ENCODE measurements at places on chromosomes 12 and 14.

DNA sequence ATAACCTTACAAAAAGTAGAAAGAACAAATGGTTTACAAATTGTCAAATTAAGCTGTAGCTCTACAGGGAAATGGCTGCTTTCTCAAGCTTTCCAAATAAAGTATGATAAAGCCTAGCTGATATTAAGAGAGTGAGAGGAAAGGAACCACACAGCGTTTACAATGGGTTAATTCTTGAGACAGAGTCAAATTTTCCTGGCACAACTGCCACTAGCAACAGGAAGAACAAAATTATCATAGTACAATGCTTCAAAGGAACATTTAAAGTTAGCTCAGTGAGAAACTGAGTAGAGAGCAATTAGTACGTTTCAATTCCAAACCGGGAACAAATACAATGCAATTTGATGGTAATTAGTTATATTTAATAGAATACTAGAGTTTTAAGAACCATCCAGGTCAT, 116.0 kb downstream of the PPP1R12A start:
- no peak for DNase-seq

DNA sequence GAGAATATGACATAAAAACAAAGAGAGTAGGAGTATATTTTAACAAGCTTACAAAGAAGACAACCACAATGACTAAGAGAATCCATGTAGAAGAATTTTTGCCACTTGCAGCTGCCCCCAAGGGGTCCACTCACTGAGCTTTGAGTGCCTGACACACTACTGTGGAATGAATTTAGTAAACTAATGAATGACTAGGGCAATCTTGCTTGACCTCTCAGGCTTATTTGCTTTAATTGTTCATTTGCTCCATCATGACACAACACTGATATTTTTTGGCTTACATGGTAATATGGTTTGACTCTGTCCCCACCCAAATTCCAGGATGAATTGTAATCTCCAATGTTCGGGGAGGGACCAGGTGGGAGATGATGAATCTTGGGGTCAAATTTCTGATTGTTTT, 249.1 kb upstream of the FAR2 start:
- DNase-seq = no peak

DNA sequence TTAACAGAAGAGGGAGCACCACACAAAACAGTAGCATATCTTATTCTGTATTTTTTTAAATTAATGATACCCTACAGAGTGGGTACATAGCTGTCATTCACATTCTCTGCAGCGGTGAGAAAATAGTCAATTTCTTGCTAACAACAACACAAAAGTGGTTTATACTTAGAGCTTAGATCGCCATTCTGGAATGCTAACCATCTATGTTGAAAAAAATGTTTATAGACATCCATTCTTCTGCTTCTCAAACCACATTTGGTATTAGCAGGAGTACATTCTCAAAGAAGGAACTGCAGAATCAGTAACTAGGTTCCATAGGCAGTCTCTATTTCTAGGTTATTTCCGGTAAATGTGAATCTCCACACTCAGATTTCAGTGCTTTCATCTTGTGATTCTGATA, 185.9 kb downstream of the PPFIA2 start:
- DNase-seq = no peak

- DNase-seq = no peak
Measured at GRCh38 chr12:38783304-38783703, 122.1 kb downstream of the CPNE8 start.

- no peak for DNase-seq
Measured at GRCh38 chr12:97109441-97109840, 202.4 kb downstream of the NEDD1 start.

DNA sequence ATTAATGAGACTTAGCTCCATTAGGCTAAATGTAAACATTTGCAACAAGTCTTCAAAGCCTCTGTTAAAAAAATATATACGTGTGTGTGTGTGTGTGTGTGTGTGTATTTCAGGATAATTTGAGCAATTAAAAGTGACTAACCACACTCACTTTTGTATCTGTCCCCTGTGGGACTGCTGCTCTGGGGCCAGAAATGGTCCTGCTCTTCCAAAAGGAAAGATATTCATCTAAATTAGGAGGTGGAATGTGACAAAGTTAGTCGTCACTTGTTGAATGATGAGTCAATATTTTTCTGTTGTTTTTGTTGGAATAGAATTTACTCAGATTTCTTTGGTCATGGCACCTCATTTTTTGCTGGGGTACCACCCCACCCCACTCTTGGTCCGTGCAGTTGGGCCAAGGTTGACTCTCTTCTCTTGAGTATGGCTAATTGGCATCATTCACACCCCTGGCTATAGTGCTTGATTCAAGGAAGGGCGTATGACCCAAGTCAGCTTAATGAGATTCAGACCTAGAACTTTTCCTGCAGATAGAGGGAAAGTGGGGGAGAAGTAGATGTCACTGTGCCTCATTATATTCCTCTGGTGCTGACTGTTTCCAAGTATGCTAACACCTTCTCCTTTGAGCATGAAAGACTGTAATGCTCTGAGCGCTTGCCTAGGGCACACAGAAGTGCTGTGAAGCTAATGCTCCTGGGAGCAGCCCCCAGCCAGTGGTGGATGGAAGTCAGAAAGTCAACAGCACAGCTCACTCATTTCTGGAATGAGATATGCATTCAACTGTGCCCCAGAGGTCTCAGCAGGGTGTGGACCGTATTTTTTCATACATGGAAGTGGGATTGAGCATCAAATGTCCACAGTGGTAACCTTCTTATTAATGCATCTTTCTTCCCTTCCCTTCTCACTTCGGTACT, 577.0 kb upstream of the TBX3 start:
- no peak for DNase-seq
